ENCODE measurements at places on chromosomes 12 and 14.

- no peak for DNase-seq
Observed at GRCh38 chr12:93333828-93334227, 43.9 kb upstream of the NUDT4 start.

DNA sequence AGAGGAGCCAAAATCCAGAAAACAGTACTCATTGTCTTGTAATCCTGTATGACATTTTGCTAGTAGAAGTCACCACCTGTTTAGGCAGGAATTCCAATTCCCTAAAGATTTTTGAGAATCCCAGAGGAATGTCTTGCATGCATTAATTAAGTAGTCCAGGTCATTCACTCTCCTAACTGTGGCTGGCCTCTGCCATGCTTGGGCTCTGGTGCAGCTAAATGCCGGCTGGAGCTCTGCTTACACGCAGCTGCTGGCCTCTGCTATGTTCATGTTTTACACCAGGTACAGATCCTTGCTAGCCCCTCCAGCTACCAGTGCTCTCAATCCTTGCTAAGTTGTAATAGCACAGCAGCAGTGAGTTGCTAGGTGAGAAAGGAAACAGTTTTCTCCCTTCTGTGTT lies 16.3 kb upstream of the HIF1A start:
- DNase-seq, result no peak

DNA sequence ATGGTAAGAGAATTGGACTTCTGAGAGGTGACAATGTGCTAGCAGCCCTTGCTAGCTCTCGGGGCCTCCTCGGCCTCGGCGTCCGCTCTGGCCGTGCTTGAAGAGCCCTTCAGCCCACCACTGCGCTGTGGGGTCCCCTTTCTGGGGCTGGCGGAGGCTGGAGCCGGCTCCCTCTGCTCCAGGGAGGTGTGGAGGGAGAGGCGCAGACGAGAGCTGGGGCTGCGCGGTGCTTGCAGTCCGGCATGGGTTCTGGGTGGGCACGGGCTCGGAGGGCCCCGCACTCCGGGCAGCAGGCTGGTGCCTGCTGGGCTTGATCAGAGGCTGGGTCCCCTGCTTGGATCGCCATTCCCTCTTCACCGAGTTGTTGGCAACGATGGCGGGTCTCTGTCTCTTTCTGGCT lies 226.4 kb upstream of the AMIGO2 start:
- no peak for DNase-seq

- DNase-seq, result no peak
Observed at GRCh38 chr12:85568395-85569103, 267.7 kb downstream of the RASSF9 start.

Measured in CD4-positive, alpha-beta T cell treated with Interleukin-17A for 1 hour (primary cell).